Immature natural killer cell (primary cell): ENCODE measurements at places on chromosomes 7 and 10.

DNA sequence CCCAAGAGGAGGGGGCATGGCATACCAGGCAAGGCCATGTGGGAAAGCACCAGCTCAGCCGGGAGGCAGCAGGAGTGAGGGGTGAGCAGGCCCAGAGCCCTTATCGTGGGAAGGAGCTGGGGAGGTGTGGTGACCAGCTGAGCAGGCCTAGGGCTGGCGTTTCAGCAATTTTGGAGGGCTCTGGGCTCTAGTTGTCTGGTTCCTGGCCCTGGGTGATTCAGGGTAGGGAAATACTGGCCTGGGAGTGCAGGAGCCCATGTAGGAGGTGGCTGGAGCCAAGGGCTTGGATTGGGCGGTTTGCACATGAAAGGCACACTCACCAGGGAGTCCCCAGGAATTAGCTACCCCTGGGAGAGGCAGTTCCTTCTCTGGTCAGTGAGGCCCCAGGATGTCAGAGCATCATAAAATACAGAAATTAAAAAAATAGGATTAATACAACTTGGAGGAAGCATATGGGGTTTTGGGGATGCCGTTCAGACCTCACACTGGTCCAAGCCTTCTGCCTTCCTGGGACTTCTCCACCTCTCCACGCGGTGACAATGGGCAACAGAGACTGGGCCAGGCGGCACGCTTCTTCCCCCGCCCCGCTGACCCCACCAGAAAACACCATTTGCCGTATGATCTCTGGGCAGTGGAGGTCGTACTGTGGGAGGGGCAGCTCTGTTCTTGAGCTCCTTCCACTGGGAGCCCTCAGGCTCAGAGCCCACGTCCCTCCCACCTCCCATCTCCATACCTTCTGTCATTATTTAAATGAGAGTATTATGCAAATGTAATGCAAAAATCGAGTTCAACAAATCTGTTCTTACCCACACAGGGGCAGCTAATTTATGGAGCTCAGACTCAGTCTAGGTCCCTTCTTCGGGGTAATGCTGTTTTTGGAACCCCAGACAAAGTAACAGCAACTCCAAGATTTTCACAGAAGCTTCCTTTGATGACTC lies 133.0 kb upstream of the FAM20C start:
- no peaks in the 10 kb centered on the region for H3K4me1 ChIP-seq
- no peaks in the 10 kb centered on the region for H3K36me3 ChIP-seq
- no peak overlapping the region for H3K4me3 ChIP-seq

- no peak overlapping the region for H3K4me3 ChIP-seq
- no peaks in the 10 kb centered on the region for H3K4me1 ChIP-seq
- H3K27me3 ChIP-seq = peaks cover 2% of the 10 kb centered on the region
Observed at GRCh38 chr10:56880606-56881005, 519.5 kb upstream of the ZWINT start.

DNA sequence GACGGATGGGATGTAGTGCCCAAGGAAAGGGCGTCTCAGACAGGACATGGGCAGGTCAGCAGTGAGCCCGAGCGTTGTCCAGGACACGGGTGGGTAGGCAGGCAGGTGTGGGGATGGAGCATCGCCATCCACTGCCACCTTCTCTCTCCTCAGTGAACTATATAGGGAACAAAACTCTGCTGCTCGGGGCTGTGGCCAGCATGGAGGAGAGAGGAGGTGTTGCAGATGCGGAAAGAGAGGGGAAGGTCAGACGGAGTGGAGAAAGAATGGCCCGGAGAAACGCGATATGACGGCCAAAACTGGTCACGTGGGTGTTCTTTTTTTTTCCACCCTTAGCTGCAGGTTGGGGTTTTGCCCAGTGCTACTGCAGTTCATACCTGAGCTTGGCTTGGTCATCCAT lies 71.2 kb downstream of the GRID1 start:
- H3K27me3 ChIP-seq = peaks cover 7% of the 10 kb centered on the region
- no peak for DNase-seq
- no peak overlapping the region for H3K4me3 ChIP-seq
- H3K36me3 ChIP-seq = no peaks in the 10 kb centered on the region
- no peaks in the 10 kb centered on the region for H3K4me1 ChIP-seq

GRCh38 chr7:135161669-135162068 lies 8.8 kb downstream of the CYREN start:
- peaks cover 85% of the 10 kb centered on the region for H3K4me1 ChIP-seq
- H3K27me3 ChIP-seq = peaks cover 4% of the 10 kb centered on the region
- H3K4me3 ChIP-seq = no peak overlapping the region
- H3K36me3 ChIP-seq = peaks cover 36% of the 10 kb centered on the region

- H3K27me3 ChIP-seq = no peaks in the 10 kb centered on the region
- no peaks in the 10 kb centered on the region for H3K36me3 ChIP-seq
- no peak overlapping the region for H3K4me3 ChIP-seq
- DNase-seq = no peak
Observed at GRCh38 chr7:110539216-110539615, 551.7 kb upstream of the LRRN3 start.

DNA sequence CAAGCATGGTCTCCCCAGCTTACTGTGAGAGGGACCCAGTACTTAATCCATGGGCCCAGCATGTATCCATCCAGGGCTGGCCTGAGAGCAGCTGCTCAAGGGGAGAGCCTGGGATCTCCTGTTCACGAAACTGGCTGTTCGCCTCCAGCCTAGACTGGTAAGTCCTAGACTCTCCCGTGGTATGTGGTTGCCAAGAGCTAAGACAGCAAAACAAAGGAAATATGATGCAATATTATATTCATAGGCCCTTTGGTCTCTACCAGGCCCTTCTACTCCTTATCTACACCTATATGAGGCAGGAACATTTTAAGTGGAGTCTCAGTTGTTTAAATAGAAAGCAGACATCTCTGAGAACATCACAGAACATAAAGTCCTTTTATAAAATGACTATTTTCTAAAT lies 28.9 kb upstream of the STK17A start:
- H3K36me3 ChIP-seq = no peaks in the 10 kb centered on the region
- peaks cover 6% of the 10 kb centered on the region for H3K27me3 ChIP-seq
- no peak overlapping the region for H3K27ac ChIP-seq
- no peak overlapping the region for H3K4me3 ChIP-seq
- no peak for DNase-seq
- no peaks in the 10 kb centered on the region for H3K4me1 ChIP-seq

- DNase-seq = no peak
- peaks cover 56% of the 10 kb centered on the region for H3K27me3 ChIP-seq
Observed at GRCh38 chr10:99531026-99531695, 1.6 kb upstream of the NKX2-3 start.

DNA sequence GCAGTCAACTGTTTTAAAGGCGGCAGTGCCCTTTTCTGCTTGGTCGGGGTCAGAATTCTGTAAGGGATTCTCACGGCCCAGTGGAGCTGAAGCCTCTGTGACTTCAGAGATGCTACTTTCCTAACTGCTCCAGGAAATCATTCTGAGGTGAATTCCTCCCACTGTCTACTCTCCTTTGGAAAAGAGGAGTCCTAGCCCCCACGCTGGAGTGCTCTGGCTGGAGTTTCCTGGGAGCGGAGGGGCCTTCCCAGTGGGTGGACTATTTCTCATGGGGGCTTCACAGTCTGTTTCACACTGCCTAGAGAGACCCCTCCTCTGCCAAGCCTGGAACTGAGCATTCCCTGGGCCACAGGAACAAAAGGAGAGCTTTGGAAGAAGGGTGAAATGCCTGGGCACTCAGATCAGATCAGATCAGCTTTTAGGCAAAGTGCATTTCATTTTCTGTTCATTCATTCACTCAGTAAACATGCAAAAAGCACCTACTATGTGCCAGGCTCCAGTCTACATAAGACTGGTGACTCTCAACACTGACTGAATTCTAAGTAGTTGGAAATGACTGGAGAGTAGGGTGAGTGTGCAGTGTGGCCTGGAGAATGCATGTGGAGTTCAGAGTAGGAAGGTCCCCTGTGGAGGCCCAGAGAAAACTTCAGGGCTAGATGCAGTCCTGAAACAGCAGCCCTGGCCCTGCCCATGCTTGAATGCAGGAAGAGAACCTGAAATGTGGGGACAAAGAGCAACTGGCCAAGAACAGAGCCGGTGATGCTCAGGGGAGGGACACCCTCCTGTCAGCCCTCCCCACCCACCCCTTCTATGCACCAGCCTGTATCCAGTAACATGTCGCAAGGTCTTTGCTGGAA lies 12.2 kb downstream of the ZNF488 start:
- H3K4me1 ChIP-seq = no peaks in the 10 kb centered on the region
- H3K27me3 ChIP-seq = peaks cover 3% of the 10 kb centered on the region
- H3K4me3 ChIP-seq = no peak overlapping the region

DNA sequence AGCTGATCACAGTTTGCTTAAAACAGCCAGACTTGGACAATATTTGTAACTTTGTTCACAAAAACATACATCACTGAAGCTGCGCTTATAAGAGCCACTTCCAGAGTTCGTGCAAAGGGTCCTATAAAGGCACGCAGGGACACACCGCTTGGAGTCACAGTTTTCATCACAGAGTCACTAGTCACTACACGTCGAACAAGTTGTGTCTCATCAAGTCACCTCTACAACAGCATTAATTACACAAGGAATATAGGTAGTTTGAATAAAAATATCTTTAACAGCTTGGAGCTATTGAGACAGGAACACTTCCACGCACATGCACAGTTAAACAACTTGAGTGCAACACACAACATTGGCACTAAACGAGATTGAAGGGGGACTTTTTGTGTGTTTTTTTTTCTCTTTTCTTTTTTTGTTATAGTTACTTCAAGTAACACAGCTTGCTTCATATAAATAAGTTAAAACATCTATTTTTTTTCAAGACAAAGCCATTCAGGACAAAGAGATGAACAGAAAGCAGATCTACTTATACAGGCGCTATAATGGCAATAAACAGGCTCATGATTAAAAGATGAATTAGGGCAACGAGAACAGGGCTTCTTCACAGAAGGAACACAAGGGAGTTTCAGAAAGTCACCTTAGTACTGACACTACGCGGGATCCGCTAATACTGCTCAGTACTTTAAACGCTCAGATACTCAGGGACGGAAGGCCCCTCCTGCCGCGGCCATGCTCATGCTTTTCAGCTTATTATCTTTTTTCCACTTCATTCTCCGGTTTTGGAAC lies 2.2 kb downstream of the HOXA5 start:
- H3K4me3 ChIP-seq = no peak overlapping the region
- peaks cover 13% of the 10 kb centered on the region for H3K27me3 ChIP-seq
- no peak overlapping the region for H3K27ac ChIP-seq
- H3K4me1 ChIP-seq = peaks cover 1% of the 10 kb centered on the region

DNA sequence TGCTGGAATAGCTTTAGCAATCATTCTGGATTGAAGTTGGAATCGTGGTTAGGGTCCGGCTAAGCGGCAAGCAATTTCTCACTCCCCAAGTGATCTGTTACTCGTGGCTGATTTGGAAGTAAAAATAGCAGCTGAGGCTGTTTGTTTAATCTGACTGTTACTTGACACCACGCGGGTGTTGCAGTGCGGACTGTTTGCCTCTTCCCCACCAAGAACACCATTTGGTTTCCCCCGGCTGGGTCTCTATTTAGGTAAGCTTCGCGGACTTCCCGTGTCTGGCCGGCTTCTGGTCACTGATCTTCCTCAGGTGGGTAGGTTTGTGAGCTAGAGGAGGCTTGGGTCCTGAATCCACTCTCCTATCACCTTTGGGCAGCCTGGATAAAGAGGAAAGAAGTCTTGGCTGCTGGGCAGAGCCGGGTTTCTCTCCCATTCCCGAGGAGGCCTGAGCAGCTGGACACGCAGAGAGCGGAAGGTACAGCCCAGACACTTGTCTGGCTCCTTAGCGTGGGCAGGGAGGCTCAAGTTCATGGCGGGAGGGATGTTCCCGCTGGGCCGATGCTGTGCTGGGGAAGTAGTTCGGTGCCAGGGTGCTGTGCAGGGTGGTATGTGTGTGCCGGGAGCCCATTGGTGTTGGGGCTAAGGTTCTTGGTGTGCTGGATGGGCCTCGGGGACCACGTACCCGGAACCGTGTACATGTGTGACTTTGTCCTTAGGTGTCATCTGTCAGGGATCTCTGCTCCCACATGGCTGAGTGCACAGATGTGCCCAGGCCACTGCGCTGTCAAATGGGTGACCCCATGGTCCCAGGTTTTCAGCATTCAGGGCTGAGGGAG lies at the start of gene C10orf71:
Gene C10orf71, plus strand, starts transcription at position 188 of the 833 bp plus-strand sequence. CDS start 23,376 bp downstream, outside the sequence.
- peaks cover 24% of the 10 kb centered on the region for H3K4me1 ChIP-seq
- no peaks in the 10 kb centered on the region for H3K36me3 ChIP-seq
- no peak within 1 kb of the TSS for H3K27ac ChIP-seq
- no peak for DNase-seq
- H3K4me3 ChIP-seq = no peak within 1 kb of the TSS

GRCh38 chr7:12770227-12770975 lies 83.0 kb downstream of the ARL4A start:
- no peaks in the 10 kb centered on the region for H3K4me1 ChIP-seq
- no peak overlapping the region for H3K4me3 ChIP-seq
- DNase-seq = no peak
- H3K27me3 ChIP-seq = peaks cover 4% of the 10 kb centered on the region
- no peaks in the 10 kb centered on the region for H3K36me3 ChIP-seq

- no peaks in the 10 kb centered on the region for H3K27me3 ChIP-seq
- H3K4me1 ChIP-seq = no peaks in the 10 kb centered on the region
- DNase-seq = no peak
- no peak overlapping the region for H3K4me3 ChIP-seq
Observed at GRCh38 chr7:155972651-155973390, 160.6 kb upstream of the SHH start.

- H3K4me1 ChIP-seq = no peaks in the 10 kb centered on the region
- H3K27ac ChIP-seq = no peak overlapping the region
- no peaks in the 10 kb centered on the region for H3K36me3 ChIP-seq
- DNase-seq = no peak
- H3K4me3 ChIP-seq = no peak overlapping the region
Observed at GRCh38 chr7:114678116-114678515, 243.8 kb upstream of the MDFIC start.

DNA sequence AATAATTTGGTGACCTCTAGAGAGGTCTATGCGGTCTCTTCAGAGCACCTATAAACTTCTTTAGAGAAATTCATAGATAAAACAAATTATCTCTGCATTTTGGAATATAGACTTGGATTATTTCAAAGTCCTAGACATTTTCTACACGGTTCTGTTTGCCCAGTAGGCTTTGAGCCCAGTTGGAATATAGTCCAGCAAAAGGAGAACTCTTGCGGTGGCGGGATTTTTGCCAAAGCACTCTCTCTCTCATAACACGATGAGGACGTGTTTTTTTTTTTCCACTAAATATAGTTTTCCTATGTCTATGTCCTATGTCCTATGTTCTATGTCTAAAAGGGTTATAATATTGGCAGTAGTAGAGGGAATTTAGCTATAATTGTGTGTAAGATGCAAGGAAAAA lies 164.9 kb upstream of the AGR3 start:
- DNase-seq = no peak
- H3K27ac ChIP-seq = no peak overlapping the region
- no peaks in the 10 kb centered on the region for H3K27me3 ChIP-seq
- H3K4me3 ChIP-seq = no peak overlapping the region
- no peaks in the 10 kb centered on the region for H3K36me3 ChIP-seq
- peaks cover 21% of the 10 kb centered on the region for H3K4me1 ChIP-seq

DNA sequence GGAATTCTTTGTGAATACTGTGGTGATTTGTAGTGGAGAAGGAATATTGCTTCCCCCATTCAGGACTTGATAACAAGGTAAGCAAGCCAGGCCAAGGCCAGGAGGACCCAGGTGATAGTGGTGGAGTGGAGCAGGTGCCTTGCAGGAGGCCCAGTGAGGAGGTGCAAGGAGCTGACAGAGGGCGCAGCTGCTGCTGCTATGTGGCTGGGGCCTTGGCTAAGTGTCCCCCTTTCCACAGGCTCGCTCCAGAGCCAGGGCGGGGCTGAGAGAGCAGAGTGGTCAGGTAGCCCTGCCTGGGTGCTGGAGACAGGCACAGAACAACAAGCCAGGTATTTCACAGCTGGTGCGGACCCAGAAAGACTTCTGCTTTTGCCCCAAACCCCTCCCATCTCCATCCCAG lies 162.9 kb downstream of the EGFR start:
- H3K4me3 ChIP-seq = no peak overlapping the region
- no peak for DNase-seq
- no peak overlapping the region for H3K27ac ChIP-seq

- H3K27ac ChIP-seq = no peak overlapping the region
- H3K27me3 ChIP-seq = peaks cover 3% of the 10 kb centered on the region
- H3K36me3 ChIP-seq = peaks cover 10% of the 10 kb centered on the region
- no peak overlapping the region for H3K4me3 ChIP-seq
- no peak for DNase-seq
- no peaks in the 10 kb centered on the region for H3K4me1 ChIP-seq
Observed at GRCh38 chr7:30831936-30832335, 60.7 kb downstream of the MINDY4 start.
